ENCODE measurements at places on chromosomes 13 and 19. TPM values are rescaled to one million over a fixed set of nuclear protein-coding genes. Genes with fewer than 3 reads are reported as not detected.

Gene PSG11
- not detected for total RNA-seq

Gene FXYD5
- total RNA-seq, result 0.74 TPM

Gene LIPE
- total RNA-seq, result 6.9 TPM

Gene ZNF813
- total RNA-seq, result 6.1 TPM

Gene ZNF324B
- total RNA-seq, result 14.0 TPM

Gene LYPD5
- 2.7 TPM for total RNA-seq

Gene CPB2
- not detected for total RNA-seq

Gene SOX21
- 3.9 TPM for total RNA-seq

Gene ZNF415
- total RNA-seq, result 31.7 TPM

Gene EHD2
- total RNA-seq, result 2.0 TPM

Gene SRRM5
- total RNA-seq, result not detected

Gene KIR3DL1
- total RNA-seq, result not detected

Gene CEP89
- total RNA-seq, result 21.9 TPM

Gene PALM3
- total RNA-seq, result 4.9 TPM

Gene ZNF100
- 13.8 TPM for total RNA-seq

Gene KLK13
- not detected for total RNA-seq

Gene ZNF536
- total RNA-seq, result 18.2 TPM

Gene NBEA
- total RNA-seq, result 231 TPM

Gene PLEKHF1
- 0.49 TPM for total RNA-seq

Gene ZNF878
- total RNA-seq, result 0.25 TPM

Gene FOXA3
- total RNA-seq, result not detected

Gene PAK4
- total RNA-seq, result 2.7 TPM

Gene ZIM2
- total RNA-seq, result 4.2 TPM

Gene ZNF383
- 10.3 TPM for total RNA-seq

Gene PTGIR
- total RNA-seq, result 0.25 TPM

Gene JSRP1
- not detected for total RNA-seq

Gene CEACAM6
- 0.25 TPM for total RNA-seq

Gene KBTBD7
- total RNA-seq, result 33.4 TPM

Gene HCST
- not detected for total RNA-seq

Gene IGFL2
- total RNA-seq, result not detected

Gene NLRP7
- total RNA-seq, result not detected

Gene NTF4
- not detected for total RNA-seq

Gene PCDH20
- total RNA-seq, result 7.6 TPM

Gene TUBGCP3
- total RNA-seq, result 20.7 TPM

Gene ZNF560
- 0.49 TPM for total RNA-seq

Gene PTH2
- not detected for total RNA-seq

Gene C13orf42
- not detected for total RNA-seq

Gene NDUFB7
- total RNA-seq, result 101 TPM

Gene ZNF599
- total RNA-seq, result 12.0 TPM

Gene NLRP5
- not detected for total RNA-seq

Gene LGALS14
- not detected for total RNA-seq

Gene ZNF90
- 3.0 TPM for total RNA-seq

Gene POU2F2
- total RNA-seq, result 4.9 TPM

Gene ATP1A3
- total RNA-seq, result 200 TPM

Gene ONECUT3
- total RNA-seq, result not detected

Gene SIGLEC14
- under 0.01 TPM for total RNA-seq

Gene KLK12
- not detected for total RNA-seq

Gene LILRA6
- under 0.01 TPM for total RNA-seq

Gene TICAM1
- total RNA-seq, result 1.5 TPM

Gene SOX1
- total RNA-seq, result 13.0 TPM

Gene BRME1
- total RNA-seq, result 14.8 TPM

Gene SYNGR4
- total RNA-seq, result not detected

Gene TMEM38A
- 4.7 TPM for total RNA-seq

Gene CALR3
- not detected for total RNA-seq

Gene ZNF264
- 23.8 TPM for total RNA-seq
